HT1080 (cell line): ENCODE measurements at places on chromosomes 4 and X. TPM values are rescaled to one million over a fixed set of nuclear protein-coding genes. Genes with fewer than 3 reads are reported as not detected.

DNA sequence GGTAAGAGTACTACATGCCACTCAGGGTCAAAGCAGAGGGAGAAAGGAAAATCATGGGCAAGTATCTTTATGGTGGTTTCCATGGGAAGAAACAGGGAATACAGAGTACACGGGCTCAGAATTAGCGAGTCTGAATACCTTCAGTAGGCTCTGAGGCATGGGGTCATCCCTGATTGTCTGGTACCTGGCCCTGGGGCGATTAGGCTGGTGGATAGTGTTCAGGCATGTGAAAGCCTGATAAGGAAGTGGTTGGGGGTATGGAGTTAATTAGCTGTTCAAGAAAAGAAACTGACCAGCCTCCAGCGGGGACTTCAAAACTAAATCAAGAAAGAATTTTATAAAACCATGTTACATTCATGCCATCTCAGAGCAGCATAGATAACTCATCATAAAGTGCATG, 518.8 kb downstream of the RAB28 start:
- no peak for DNase-seq

- no peak for DNase-seq
Measured at GRCh38 chr4:68950033-68950432, 1.6 kb downstream of the UGT2A3 start.

GRCh38 chr4:39563346-39563847, 36.2 kb upstream of the UGDH start:
- no peak for DNase-seq

- no peak for DNase-seq
Measured at GRCh38 chrX:118508635-118509034, 13.0 kb downstream of the DOCK11 start.

GRCh38 chr4:36115312-36115711, 129.0 kb downstream of the ARAP2 start:
- DNase-seq = no peak

HPGDS gene
- total RNA-seq = not detected in 2 replicates

- no peak for DNase-seq
Measured at GRCh38 chrX:150879855-150880807, 18.3 kb downstream of the CD99L2 start.

DNA sequence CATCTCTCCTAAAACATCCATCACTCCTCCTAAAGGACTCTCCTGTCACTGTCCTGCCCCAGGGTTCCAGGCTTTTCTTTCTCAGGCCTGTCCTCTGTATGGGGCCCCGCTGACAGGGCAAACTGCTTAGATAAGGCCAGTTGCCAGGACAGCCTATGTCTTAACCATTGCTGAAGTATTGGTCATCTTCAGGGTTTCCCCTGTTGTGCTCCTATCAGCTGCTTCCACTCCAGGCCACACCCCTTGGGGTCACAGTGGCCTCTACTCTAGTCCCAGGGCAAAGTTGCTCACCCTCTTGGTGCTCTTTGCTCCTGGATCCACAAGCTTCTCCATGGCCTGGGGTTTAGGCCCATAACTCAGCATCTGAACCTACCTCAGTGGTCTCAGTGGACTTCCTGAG, 138.0 kb upstream of the PJA1 start:
- no peak for DNase-seq

CFI gene
- 0.08 TPM in 1 of 2 replicates, not detected in the other for total RNA-seq

DNA sequence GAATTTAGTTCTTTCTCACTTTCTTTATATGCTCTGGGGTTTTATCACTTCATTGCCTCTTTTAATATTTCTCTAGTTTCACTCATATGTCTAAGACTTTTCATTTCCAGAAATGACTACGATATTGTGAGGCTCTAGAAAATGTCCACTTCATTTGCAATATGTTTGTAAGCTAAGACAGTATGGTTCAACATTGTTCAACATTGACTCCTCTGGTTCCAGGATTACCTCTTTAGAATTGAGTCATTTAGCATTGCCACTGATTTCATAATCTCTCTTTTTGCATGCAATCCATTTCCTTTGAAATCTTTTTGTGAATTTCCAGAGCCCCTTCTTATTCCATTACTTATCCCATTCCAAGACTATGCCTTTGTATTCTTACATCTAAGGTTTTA, 32.3 kb downstream of the BBS12 start:
- peak; percentile 52 for DNase-seq

PNMA6A gene
- 0.26 TPM in 1 of 2 replicates, not detected in the other for total RNA-seq

- DNase-seq = peak; percentile 75
Measured at GRCh38 chr4:182188622-182189021, 54.6 kb upstream of the TENM3 start.

DNA sequence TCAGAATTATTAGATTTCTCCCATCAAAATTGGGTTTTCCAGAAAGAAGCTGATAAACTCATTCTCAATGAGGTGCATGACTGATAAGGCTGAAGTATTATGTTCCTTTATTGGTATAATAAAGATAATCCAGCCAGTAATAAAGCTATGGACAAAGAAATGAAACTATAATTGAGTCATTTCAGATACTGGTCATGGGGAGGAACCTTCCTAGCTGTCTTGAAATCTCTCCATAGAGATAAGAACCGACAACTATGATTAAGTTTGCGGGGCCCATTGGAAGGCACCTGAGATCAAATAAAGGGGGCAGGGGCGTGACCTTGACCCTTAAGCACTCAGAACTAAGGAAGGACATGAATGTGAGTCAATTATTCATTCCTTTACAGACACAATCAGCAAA, 47.8 kb downstream of the RAI2 start:
- DNase-seq = no peak

GRCh38 chr4:31283679-31284078, 563.5 kb downstream of the PCDH7 start:
- DNase-seq = no peak

DNA sequence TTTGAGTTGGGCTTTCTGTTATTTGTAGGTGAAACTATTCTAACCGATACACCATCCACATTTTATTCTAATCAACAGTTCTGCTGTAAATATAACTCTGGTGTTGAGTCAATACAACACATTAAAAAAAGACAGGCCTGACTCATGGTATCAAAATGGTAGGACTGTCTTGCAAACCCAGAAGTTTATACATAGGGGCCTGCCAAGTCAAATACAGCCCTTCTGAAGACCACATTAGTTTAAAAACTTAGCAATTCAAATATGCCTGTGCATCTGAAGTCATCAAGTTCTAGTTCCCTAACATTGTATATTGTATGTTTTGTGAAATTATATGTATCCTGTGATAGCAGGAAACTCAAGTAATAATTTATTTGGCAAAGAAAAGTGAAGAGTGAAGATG, 24.4 kb upstream of the PDE5A start:
- no peak for DNase-seq

DNA sequence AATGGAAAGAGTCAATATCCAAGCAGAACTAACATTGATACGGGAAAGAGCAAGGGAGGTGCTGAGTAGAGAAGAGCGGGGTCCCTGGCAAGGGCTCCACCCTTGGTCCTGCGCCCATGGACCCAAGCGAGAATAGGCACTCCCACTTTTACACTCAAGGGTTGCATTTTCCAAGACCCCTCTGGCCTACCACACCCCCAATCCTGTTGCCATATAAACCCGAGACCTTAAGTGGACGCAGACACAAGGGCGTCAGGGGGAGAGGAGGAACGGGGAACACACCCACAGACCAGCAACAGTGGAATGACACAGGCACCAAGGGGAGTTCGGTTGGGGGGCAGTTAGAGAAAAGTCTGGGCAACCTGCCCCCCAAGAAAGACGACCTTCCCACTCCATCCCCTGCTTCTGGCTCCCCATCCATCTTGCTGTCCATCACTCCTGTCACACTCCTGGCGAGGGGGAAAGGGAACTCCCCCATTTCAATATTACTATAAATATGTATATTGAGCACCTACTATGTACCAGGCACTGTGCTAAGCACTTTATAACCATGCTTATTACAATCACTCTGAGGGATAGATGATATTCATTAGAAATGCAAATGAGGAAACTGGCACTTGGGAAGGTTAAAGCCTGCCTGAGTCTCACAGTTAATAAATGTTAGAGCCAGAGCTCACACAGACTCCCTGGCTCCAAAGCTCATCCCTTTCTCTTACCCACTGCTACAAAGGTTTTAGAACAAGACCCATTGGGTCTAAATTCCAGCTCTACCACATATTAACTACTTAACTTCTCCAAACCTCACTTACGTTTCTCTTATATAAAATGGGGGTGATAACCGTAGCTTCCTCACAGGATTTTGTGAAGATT, 51.7 kb downstream of the SCD5 start:
- no peak for DNase-seq

GRCh38 chrX:43664258-43664657, 8.2 kb downstream of the MAOA start:
- no peak for DNase-seq

GRCh38 chrX:118758511-118758910, 31.1 kb downstream of the IL13RA1 start:
- DNase-seq = no peak

DNA sequence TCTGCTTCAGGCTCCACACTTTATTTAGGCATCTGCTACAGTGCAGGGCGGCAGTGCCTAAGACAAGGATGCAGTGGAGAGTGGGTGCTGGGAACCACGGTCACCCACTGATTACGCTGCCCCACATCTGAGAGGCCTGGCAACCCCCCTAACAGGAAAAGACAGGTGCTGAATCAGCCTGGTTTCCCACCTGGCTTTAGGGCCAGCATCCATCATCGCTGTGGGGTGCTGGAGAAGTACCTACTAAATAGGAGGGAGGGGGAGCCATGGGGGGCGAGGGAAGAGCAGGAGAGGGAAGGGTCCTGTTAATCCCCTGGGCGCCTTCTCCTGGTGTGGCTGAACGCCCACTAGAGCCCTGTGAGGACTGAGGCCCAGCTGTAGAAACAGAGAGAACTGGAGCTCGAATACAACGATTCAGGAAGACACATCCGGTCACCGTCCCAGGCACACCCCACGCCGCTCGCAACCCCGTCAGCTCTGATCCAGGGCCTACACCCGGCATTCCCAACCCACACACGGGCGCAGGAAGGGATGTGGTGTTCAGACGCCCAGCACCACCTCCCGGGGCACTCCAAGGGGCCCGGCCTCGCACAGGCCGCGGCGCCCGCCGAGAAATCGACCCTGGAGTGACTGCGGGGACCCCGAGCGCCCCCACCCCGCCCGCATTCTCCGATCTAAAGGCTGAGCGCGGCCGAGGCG, 554 bp downstream of the DCTD start:
- DNase-seq = peak; percentile 61

GRCh38 chr4:116215622-116216021, 869.8 kb downstream of the TRAM1L1 start:
- no peak for DNase-seq

CYLC1 gene
- total RNA-seq = not detected in 2 replicates

DNA sequence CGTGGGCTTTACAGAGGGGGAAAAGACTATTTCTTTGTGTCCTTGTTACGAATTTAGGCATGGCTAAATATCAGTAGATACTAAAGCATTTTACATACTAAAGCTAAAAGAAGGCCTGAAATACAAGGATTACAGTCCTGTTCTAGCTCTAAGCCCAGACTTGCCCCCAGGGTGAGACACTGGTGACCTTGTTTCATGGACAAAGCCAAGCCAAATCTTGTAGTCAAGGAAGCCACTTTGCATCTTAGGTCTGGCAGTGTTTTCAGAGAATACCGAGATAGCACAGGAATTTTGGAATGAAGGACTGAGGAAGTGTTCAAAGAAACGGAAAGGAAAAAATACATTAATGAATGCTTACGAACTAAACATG, 733 bp upstream of the G3BP2 start:
- no peak for DNase-seq

DNA sequence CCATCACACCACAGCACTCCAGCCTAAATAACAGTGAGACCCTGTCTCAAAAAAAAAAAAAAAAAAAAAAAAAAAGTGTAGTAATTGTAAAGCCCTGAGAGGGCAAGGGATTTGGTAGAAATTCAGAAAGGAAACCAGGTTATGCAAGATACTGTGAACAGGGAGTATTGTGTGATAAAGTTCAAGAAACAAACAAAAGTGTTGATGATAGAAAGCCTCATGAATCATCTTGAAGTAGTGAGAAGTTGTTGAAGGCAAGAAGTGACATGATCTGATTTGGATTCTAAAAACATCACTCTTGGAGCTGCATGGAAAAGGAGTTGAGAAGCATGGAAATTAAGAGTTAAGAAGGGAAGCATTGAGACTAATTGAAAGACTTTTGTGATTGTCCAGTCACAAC, 102.2 kb downstream of the RAP1GDS1 start:
- no peak for DNase-seq

DNA sequence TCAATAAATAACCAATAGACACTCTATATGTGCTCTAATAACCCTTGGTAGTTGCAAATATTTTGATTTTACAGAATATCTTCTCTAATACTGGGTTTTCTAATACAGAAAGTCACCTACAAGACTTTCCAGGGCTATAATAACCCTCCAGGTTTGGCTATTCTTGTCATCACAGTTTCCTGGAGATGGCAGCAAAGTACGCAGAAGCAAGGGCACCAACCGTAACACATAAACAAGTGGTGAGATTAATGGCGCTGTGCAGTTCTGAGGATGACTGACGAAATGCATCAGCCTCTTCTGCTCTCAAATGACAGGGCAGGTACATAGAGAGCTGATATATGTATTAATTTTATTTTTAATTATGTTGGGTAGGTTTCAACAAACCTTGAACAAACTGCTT, 122.4 kb downstream of the C4orf33 start:
- peak; percentile 16 for DNase-seq

FANCB gene
- 6.3 and 6.7 TPM in 2 replicates for total RNA-seq

GRCh38 chr4:112147697-112148096, 2.4 kb downstream of the FAM241A start:
- DNase-seq = peak; percentile 48

GRCh38 chrX:108267557-108267956, 170.7 kb downstream of the COL4A6 start:
- no peak for DNase-seq

MOSPD2 gene
- 5.5 and 7.9 TPM in 2 replicates for total RNA-seq

ADAM29 gene
- not detected in 2 replicates for total RNA-seq

- no peak for DNase-seq
Measured at GRCh38 chrX:147910607-147911006, 1.1 kb upstream of the FMR1 start.

DNA sequence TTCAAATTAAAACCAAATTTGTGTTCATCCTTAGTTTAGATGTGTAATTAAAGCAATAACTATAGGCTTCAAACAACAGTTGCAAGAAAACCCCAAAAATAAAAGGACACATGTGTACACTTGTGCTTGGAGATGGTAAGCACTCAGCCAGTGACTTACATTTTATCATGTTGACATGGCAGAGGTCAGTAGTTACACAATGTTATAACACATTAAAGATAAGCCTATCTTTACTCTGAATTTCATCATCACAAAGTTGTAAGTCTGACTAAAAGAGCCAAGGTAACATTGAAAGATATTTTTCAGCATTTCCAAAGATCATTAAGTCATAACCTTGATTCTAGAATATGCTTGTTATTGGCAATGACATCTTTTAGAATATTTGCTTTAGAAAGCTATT, 98.5 kb upstream of the PNPLA4 start:
- no peak for DNase-seq

DNA sequence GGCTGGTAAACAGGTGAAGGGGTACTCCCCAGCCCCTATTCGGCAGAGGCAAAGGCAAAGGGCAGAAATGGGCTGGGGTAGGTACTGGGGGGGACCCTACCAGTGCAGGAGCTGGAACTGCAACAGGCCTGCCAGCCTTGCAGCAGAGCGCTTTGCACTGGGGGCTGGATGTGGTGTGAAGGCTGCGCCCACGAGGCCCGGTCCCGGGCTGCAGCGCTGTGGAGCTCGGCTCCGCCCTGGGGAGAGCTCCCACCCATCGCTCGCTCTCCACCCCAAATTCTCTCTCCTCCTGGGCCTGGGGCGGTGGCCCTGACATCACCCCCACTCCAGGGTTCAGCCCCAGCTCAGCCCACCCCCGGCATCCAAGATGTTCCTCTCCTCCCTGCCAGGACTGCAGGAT, 24.2 kb downstream of the IQSEC2 start:
- no peak for DNase-seq
